ENCODE measurements at places on chromosomes 16 and 17.

DNA sequence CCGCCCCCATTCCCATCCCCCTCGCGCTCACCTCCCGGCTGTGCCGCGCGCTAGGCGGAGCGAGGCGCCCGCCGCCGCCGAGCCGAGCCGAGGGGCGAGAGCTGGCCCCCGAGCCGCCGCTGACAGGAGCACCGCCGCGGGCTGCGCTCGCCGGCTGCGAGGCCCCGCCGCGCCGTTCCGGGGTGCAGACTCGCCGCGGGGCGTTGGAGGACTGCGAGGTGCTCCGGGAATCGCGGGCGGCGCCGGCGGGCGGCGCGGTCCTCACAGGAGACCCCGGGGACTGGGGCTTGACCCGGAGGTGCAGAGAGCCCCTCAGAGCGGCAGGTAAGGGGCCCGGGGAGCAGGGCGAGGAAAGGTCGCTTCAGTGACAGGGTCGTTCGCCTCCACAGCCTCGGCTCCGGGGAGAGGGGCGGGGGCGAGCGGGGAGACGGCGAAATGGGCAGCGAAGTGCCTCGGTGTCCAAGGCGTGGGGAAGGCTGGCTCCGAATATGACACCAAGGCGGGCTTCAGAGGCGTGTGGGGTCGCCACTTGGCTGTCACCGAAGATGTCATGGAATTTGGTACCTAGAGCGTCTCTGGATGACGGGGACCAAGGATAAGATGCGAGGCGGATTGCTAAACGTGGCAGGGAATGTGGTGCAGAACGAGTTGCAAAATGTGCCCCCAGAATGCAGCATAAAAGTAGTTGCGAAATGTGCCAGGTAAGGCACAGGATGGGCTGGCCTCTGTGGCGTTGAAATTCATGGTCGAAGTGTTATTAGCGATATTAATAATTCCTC is 580 bp downstream of the TANC2 start:
- DNase-seq, result peak; percentile 38

DNA sequence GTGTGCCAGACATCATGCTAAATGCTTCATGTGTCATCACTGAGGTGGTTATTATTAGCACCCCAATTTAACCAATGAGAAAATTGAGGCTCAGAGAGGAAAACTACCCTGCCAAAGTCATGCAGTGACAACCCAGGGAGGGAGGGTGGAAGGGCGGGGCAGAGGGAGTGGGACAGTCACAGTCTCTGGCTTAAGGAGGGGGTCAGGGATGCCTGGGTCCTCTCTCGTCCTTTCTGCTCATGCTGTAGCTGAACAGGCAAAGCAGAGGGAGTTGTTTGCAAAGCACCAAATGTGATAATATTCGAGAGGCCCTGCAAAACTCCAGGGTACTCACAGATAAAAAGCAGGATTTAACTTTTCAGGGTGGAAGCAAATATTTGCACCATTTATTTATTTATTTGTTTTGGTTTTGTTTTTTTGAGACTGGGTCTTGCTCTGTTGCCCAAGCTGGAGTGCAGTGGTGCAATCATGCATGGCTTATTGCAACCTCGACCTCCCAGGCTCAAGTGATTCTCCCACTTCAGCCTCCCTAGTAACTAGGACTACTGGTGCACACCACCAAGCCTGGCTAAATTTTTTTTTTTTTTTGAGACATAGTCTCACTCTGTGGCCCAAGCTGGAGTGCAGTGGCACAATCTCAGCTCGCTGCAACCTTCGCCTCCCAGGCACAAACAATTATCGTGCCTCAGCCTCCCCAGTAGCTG is 47.9 kb upstream of the NKD1 start:
- no peak for DNase-seq

DNA sequence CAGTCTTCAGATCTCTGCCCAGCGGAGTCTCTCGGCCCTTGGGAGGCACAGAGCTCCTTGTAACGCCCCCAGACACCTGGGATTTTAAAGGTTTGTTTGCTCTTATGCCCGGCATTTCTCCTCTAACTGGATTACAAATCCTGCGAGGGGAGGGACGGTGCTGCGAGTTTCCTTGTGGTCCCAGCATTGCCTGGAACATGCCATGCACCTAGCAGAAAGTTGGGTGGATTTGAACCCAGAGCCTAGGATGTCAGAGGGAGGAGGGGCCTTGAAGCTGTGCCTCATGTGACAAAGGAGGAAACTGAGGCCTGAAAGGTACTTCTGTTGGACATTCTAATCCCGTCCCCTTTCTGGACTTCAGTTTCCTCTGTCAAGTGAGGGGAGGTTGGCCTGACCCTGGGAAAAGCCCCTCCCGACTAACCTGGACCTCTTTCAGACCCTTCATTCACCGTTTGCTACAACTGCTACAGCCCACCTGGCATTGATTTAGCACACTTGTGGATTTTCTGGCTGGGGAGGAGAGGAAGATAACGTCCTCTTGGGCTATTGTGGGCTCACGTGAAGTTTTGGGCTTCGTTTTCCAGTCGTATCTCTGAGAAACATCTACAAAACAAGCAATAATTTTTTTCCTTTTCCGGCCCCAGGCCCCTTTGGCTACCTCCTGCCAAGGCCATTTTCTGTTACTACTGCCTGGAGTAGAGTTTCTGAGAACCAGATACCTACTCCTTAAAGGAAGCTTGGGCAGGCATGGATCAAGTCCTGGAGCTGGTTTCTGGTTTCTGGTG is 30.9 kb downstream of the MRC2 start:
- DNase-seq, result no peak

GRCh38 chr17:44280392-44280937 is 12.5 kb upstream of the SLC4A1 start:
- DNase-seq, result no peak

GRCh38 chr16:83245061-83245460 is 562.7 kb upstream of the HSBP1 start:
- no peak for DNase-seq

DNA sequence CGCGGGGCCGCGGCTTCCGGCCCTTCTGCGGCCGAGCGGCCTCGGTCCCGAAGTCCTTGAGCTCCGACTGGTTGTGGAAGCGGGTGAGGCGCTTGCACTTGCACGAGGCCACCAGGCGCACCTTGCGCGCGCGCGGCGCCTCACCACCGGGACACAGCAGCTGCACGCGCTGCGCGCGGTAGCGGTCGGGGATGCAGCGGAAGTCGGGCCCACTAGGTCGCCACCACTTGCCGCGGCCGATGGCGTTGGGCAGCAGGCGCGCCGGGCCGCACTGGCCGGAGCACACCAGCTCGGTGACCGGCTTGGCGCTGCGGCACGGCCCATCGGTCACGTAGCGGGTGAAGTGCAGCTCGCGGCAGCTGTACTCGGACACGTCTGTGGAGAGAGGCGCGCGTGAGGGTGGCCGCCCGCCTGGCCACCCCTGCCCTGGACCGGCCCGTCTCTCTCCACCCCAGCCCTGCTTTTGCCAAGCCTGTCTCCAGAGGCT is 3.2 kb downstream of the SOST start:
- no peak for DNase-seq

DNA sequence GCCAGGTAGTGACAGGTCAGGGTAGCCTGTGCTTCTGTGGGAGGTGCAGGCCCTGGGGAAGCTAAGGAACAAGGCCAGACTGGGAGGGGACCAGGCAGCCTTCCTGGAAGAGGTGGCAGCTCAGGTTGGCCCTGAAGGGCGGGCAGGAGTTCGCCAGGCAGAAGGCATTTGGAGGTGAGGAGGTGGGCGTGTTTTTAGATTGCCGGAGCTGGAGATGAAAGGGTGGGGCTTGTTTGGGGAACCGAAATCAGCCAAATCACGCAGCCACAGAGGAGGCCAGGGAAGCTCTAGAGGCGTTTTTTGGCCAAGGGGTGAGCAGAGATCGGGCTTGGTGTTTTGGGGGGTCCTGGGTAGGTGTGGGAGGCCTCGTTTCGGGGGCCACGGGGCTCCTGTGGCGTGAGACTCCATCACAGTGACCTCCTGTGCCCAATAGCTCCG is 7.6 kb downstream of the ADCY7 start:
- no peak for DNase-seq

GRCh38 chr17:59381716-59382570 is 50.5 kb downstream of the YPEL2 start:
- no peak for DNase-seq

- no peak for DNase-seq
Measured at GRCh38 chr16:16133943-16134604, 89.2 kb downstream of the ABCC6 start.

- DNase-seq, result no peak
Measured at GRCh38 chr16:46884513-46885293, 541 bp downstream of the GPT2 start.

DNA sequence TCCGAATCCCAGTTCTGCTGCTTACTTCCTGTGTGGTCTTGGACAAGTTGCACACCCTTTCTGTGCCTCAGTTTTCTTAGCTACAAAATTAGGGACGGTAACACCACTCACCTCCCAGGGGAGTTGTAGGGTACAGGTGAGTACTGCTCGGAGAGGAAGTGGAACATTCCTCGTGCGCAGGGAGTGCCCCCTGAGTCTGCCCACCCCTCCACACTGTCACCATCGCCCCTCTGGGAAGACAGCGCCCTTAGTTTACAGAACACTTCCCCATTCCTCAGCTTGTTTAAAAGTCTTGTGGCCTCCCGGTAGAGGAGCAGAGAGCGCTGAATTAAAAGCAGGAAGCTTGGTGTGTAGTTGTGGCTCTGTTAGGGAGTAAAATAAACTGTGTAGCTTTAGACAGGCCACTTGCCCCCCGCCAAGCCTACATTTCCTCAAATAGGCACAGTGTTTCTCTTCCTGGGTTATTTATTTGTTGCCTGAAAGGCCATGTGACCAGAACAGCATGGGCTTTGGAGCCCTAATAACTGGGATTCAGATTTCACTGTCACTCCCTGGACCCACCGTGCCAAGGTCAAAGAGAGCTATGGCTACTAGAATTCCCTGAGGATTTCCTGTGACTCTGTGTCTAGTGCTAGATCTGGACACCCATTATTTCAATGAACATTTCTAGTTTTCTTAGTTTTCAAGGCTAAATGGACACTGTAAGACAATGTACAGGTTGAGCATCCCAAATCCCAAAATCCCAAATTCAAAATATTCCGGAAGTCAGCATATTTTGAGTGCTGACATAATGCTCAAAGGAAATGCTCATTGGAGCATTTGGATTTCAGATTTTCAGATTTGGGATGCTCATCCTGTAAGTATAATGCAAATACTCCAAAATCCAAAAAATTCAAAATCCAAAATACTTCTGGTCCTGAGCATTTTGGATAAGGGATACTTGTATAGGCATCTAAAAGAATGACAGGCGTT is 372.5 kb downstream of the SNX29 start:
- no peak for DNase-seq

DNA sequence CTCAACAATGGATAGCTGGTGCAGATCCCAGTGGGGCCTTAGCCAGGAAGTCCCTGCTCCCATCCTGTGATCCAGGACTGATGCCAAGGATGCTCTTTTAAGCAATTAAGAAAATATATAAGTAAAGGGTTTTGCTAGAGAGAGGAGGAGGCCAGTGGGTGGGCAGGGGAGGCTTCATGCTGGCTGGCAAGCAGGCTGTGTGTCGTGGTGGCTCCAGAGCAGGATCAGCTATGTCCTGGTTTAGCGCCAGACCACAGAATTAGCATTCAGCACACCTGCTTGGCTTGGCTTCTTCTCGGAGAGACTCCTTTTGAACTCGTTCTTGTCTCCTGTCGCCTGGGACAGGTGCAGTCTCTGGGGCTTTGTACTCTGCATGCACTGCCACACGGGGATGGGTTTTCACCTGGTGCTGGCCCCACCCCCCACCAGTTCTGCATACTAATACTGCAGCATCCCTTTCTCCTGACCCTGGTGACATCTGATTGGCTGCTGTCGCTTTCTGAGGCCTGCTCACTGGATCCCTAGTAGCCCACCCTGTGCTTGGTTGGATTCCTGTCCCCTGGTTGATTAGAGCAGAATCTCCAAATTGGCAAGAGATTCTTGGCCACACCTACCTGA is 66.1 kb downstream of the PLD6 start:
- no peak for DNase-seq

GRCh38 chr16:75065521-75066149 is 50.9 kb downstream of the LDHD start:
- peak; percentile 37 for DNase-seq

DNA sequence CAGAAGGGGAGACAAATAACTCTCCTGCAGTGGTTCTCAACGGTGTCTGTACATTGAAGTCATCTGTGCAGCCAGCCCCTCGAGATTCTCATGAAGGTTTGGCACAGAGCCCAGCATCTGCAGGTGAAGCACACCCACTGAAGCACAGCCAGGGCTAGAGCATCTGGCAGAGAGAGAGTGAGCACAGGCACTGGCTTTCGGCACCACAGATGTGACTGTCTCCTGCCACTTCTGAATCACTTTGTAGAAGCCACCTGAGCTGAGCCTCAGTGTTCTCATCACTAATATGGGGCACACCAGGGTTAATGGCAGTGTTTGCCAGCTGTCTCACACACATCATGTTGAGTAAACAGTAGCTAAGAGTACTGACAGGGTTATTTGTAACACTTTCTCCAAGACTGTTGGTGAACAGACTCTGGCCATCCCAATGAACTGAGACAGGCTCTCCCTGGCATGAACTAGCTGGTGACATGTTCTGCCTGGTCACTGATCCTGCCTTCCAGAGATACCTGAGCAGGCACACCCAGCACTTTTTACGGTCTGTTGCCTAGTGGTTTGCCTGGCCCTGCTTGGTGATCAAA is 10.9 kb downstream of the HSPB9 start:
- no peak for DNase-seq

DNA sequence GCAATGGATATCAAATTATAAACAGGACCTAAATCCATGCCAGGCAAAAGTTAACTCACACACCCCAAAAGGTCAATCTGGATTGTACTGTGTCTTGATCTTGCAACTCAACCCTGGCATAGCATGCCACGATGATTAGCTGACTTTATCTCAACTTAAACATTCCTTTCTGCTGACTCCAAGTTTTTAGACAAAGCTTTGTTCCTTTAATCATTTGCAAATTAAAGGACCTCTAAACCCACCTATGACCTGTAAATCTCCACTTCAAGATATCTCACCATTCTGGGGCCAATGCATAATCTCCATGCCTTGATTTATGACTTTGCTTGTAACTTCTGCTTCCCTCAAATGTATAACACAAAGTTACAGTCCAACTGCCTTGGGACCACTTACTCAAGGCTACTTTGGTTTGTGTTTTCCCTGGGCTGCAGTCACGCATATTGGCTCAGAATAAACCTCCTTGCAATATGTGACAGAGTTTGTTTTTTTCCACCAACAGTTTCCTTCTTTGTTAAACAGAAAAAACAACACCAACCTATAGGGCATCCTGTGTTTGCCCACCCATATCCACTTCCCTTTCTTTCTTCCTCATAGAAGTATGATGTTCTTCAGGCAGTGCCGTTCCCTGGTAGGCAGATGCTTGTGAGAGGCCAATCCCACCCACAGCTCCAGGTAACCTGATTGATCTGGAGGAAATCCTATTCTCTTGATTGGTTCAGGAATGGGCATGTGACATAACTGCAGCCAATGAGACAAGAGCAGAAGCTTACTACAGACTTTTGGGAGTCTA is 390.6 kb upstream of the ERCC4 start:
- DNase-seq, result peak; percentile 55

All from PC-9 (cell line).